ENCODE measurements at places on chromosomes 2 and 18.

- DNase-seq = no peak
Measured at GRCh38 chr2:56288838-56289580, 105.2 kb downstream of the CCDC85A start.

DNA sequence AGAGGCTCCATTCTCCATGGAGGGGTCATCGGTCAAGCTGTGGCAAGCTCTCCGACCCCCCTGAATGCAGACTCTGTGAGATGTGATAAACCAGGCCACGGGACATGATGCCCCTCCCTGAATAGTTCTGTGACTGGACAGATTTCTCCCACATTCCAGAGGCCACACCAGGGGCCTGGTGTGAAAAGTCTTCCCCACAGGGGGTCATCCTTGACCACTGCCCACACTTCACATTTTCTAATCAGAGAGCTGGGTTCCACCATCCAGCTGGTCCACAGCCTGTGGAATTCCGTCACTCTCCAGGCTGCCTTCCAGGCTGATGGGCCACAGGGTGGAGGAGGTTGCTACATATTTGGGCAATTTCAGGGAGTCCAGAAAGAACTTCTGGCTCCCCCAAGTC is 51.3 kb upstream of the CYRIA start:
- DNase-seq = no peak

DNA sequence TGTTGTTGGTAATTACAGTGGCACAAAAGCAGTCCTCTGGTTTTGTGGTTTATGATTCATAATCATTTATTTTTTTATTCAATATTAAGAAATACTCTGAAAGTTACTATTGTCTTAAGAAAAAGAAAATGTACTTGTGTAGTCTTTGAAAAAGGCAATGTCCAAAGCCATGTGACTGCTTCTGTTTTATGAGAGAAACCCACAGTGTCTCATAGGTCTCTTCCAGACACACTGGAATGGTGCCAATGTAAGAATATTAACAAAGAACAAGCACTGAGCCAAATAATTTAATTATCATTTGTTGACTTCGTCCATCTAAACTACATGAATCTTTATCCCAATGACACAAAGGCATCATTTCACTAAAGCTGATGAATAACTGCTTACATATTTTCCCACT is 62.5 kb downstream of the RPRM start:
- DNase-seq = no peak

DNA sequence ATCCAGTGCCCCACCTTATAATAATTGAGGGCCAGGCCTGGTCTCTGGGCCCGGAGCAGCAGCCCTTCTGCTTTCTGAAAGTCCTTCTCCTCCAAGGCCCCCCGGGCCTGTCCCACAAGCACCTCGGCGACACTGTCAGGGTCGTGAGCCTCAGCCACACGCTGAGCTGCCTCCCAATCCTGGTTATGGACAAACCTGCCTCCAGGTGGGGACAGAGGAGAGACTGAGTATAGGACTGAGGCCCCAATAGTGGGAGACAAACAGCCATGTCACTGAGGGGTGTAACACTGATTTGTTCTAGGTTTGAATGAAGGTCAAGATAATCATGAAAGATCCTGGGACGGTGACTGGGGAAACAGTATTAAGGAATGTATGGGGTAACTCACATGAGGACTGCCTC is 11.8 kb downstream of the KRTCAP3 start:
- DNase-seq = no peak

Data from activated naive CD4-positive, alpha-beta T cell treated with anti-CD3 and anti-CD28 coated beads for 36 hours (primary cell).